CD14-positive monocyte (primary cell): ENCODE measurements at places on chromosomes 7 and 10.

- no peak for DNase-seq
Observed at GRCh38 chr7:140673063-140673773, 473 bp downstream of the ADCK2 start.

GRCh38 chr10:85524001-85524666 lies 842.5 kb downstream of the GRID1 start:
- no peak for DNase-seq

- DNase-seq, result no peak
Observed at GRCh38 chr10:93131986-93132385, 58.3 kb downstream of the CYP26A1 start.

GRCh38 chr10:49594594-49594993 lies 15.5 kb upstream of the SLC18A3 start:
- peak; percentile 14 for DNase-seq

DNA sequence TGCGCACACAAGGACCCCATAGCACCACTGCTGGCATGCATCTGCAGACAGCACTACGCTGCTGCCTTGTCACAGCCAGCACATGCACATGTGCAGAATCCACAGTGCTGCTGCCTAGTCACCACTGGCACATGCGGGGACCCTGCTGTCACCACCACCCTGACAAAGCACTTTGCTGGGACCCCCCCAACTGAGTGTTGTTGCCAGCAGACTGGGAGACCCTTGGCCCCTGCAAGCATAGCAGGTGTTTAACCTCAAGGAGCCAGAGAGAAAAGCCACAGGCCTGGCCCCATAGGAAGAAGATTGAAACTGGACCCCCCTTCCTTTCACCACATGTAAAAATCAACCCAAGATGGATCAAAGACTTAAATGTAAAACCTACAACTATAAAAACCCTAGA lies 211.2 kb downstream of the ITGB1 start:
- DNase-seq, result no peak

- no peak for DNase-seq
Observed at GRCh38 chr10:53357587-53357986, 585.0 kb upstream of the MBL2 start.

GRCh38 chr7:32051128-32051527 lies 19.1 kb downstream of the PDE1C start:
- no peak for DNase-seq

DNA sequence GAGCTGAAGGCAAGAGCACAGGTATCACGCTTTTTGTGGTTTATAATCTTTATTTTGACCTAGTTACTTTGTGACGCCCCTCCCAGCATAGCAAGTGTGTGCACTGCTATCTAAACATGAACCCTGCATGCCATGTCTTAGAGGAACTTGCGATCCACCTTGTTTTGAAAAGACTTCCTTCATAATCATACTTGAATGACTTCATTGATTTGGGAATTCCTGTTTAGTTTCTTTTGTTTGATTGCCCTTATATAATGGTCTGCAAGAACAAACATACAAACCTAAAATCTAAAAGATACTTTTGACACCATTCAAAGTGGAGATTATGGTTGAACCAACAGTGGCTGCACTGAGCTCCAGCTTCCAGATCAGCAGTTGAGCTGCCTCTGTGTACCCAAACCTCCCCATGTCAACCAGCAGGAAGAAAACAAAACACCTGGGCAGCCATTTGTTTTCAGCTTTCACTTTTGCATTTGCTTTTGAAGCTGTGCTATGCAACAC lies 132.6 kb downstream of the CELF2 start:
- DNase-seq, result no peak

DNA sequence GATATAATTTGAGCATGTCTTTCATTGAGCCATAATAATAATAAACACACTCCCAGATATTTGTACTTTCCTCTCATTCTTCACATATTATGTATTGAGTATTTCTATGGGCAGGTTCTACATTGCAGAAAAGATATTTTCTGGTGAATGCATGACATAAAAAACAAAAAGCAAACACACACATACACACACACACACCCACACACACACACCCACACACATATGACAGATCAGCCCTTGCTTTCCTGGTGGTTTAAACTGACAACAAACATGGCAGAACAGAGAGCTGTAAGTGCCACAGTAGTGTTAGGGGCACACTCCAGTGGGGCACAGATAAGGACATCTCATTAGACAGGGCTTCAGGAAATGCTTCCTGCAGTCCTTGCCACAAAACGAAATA lies 123.3 kb upstream of the LSM8 start:
- no peak for DNase-seq

- no peak for DNase-seq
Observed at GRCh38 chr10:110850099-110850498, 21.6 kb upstream of the PDCD4 start.

- DNase-seq, result no peak
Observed at GRCh38 chr7:16711730-16712129, 41.8 kb upstream of the TSPAN13 start.

DNA sequence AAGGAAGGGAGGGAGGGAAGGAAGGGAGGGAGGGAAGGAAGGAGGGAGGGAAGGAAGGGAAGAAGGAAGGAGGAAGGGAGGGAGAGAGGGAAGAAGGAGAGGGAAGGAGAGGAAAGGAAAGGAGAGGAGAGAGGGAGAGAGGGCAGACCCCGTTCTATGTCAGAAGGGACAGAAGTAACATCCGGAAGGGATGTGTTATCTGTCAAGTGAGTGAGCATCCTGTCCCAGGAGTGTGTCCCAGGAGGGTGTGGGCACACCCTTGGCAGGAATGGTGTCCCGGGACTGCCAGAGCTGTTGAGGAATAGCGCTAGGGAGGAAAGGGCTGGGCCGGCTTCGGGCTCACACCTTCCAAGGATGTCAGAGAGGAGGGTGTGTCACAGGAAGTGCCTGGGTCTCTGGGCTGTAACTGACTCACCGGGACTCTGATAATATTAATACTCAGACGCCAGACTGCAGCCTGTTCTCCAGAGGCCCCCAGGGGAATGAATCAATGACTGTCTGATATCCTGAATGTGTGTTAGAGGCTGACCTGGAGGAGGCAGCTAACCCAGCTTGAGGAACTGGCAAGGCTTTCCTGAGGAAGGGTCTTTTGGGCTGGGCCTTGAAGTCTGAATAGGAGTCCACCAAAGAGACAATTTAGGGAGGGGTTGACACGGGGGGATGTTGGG lies 125.6 kb upstream of the TNRC18 start:
- peak; percentile 43 for DNase-seq

- peak; percentile 42 for DNase-seq
Observed at GRCh38 chr10:116444527-116445142, 17.0 kb downstream of the PNLIPRP3 start.

DNA sequence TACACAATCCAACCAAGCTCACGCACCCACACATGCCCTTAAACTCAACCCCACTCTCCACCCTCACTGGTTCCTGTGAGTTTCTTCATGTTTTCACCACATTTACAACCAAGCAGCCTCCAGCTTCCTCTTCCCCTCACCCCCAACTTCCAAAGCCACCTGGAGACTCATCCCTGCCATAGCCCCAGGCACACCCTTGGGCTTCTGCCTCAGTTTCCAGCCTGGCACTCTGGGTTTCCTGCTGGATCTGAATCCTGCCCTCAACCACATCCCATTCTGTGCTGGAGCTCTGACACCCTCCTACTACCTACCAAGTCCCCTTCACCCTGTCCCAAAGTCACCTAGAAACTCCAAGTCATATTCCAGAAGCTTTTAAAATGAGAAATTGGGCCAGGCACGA lies 29.4 kb downstream of the CCDC3 start:
- no peak for DNase-seq

GRCh38 chr7:80392229-80393169 lies 119.4 kb downstream of the GNAT3 start:
- DNase-seq, result no peak

- peak; percentile 49 for DNase-seq
Observed at GRCh38 chr10:97869091-97870042, 19.7 kb downstream of the GOLGA7B start.

GRCh38 chr7:97480772-97481390 lies 251.0 kb upstream of the TAC1 start:
- no peak for DNase-seq

- DNase-seq, result peak; percentile 51
Observed at GRCh38 chr7:135536150-135536549, 21.6 kb upstream of the NUP205 start.

DNA sequence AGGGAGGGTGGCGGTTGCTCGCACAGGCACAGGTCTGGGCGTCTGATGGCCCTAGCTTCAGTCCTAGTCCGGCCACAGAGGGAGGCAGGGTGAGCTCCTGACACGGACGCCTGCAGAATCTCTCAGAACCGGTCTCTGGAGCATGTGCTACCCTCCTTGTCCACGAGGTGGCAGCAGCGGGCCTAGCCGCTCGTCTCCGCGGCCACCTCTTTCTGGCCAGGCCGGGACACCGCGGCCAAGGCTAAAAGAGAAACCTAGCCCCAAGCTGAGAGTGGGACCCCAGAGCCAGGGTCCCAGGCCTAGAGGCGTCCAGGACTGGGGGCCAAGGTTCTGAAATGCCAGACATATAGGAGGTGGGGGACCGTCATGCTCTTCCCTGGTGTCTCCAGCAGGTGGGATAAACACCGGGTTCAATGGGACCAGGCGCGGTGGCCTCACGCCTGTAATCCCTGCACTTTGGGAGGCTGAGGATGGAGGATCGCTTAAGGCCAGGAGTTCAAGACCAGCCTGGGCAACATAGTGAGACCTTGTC lies 3.2 kb upstream of the LAT2 start:
- peak; percentile 86 for DNase-seq

- DNase-seq, result no peak
Observed at GRCh38 chr7:26005683-26006410, 146.2 kb upstream of the NFE2L3 start.

DNA sequence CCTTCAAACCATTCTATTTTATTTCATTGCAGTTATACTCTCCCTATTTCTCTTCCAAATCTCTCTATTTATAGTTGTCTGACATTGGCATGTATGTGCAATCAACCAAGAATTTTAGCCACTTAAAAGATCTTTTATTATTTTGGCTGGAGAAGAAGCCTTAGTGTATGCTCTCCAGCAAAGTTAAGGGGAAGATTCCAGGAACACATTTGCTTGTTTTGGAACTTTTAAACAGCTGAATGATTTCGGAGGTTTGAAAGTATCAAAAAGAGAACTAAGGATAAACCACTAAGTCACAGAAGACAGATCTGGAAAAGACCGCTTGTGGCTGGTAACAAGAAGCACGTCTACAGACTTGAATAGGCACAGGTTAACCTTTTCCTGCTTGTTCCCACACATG lies 182.2 kb upstream of the FZD1 start:
- no peak for DNase-seq

DNA sequence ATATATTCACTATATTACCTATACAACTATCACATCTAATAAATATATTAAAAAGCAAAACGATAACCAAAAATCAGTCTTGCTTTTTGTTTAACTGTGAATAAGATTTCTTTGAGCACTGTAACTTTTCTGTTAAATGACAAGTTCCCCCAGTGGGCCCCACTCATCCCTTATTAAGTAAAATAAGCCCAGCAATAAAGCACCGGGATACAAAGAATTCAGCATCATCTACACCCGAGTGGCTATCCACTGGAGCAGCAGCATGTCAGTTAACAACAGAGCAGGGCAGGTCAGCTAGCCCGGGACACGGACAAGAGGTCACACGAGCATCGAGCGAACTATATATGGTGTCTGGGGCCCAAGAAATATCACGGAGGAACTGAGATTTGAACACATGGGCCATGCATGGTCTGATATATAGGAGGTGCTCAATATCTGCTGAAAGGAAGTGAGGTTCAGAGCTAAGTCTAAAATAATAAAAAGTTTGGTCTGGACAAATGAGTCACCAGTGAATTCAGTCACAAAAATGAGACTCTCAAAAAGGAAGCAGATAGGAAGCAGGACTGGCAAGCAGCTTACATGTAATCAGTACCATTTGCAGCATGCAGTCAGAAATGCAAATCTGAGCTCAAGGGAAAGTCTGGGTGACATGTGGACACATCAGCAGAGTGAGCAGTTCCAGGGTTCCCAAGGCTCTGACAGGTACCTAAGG lies 4.1 kb downstream of the ERCC6 start:
- DNase-seq, result peak; percentile 66

DNA sequence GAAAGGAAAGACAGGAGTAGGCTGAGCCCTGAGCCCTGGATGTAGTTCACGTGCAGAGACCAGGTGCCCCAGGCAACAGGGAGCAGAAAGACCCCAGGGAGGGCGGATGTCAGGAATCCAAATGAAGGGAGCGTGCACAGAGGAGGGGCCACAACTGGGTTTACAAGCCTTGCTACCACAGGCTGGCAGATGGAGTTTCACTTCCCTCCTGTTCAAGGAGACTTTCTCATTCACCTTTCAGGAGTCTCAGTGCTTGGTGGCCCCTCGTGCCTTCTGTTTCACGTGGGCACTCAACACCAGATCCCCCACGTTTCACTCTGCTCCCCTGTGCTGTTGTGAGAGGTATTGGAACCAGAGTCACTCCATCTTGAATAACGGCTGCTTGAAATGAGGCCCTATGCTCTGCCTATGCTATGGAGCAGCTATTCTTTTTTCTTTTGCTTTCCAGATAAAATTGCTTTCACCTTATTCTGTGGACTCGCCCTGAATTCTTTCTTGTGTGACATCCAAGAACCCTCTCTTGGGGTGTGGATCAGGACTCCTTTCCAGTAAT lies 601.4 kb upstream of the IGFBP3 start:
- DNase-seq, result no peak

DNA sequence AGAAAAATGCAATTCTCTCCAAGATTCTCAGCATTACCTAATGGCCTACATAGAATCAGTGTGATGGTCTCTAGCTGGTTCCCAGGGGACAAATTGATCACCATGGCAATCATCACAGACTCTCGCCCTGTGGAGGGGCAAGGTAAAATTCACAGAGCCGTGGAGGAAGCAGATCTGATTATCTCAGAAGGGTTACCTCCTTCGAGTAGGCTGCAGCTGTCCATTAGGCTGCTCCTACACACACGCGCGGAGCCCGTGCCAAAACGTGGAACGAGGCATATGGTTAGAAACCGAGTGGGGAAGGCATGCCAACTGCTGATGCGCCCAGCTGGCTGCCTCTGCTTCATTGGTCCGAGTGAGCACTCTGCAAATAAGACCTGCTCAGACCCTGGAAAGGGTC lies 52.8 kb upstream of the PTER start:
- DNase-seq, result no peak
